Activated CD4-positive, alpha-beta T cell treated with anti-CD3 and anti-CD28 coated beads for 36 hours (primary cell): ENCODE measurements at places on chromosomes 1 and 21. TPM values are rescaled to one million over a fixed set of nuclear protein-coding genes. Genes with fewer than 3 reads are reported as not detected.

- DNase-seq, result no peak
Observed at GRCh38 chr1:186679924-186680244, 339 bp downstream of the PTGS2 start.

DNA sequence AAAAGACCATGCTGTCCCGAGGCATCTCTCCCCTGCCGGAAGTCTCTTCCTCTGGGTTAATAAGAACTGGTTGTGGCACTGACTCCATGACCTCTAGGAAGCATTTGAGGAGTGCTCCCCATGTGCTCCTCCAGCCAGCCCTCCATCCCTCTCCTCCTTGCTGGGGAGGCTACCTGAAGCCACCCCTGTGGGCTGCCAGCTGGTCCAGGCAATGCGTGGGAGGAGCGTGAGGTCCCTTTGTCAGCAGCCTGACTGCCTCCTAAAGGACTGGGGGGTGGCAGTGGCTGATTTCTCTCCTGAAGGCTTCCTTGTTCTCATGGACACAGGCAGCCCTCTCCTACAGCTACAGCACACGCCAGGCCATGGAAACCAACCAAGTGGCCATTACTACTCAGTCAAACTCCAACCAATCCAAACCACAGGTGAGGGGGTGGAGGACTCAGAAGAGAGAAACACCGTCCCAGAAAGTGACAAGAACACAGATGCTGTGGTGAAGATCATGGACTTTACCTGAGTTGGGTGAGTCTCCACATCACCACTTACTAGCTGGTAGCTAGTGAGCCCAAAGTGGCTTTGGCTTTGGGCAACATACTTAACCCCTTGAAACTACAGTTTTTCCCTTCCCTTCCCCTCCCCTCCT is 35.2 kb downstream of the NENF start:
- DNase-seq, result peak; percentile 18

DNA sequence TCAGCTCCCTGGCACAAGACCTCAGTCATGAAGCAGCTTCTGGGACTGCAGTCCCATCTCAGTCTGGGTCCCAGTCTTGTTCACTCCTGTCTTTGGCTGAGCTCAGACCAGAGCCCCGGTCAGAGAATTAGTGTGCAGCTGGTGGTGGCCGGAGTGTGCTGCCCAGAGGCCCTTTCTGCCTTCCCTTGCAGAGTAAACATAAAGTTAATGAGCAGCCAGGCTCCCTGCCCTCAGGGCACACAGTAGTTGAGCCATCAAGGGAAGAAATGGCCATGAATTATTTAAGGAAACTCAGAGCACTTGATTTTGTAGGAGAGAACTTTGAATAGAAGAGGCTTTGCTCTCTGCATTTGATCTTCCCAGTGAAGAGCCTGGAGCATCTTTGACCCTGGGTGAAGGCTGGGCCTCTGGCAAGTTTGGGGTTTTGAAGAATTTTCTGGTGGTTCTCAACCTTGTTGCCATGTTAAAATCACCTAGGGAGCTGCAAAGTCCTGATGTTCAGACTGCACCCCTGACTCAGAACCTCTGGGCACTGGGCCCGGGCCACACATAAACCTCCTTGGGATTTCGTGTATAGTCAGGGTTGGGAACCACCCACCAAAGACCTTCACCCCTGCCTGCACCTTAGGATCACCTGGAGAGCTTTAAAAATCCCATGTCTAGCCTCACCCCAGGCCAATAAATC is 26.4 kb upstream of the SELENON start:
- DNase-seq, result no peak

The LCE3D gene
- not detected for total RNA-seq

The CBR3 gene
- total RNA-seq, result 16.8 TPM
